ENCODE measurements at places on chromosomes 16 and 17. TPM values are rescaled to one million over a fixed set of nuclear protein-coding genes. Genes with fewer than 3 reads are reported as not detected.

The FA2H gene
- total RNA-seq: not detected

The RNF43 gene
- total RNA-seq: not detected

The BEAN1 gene
- total RNA-seq: not detected

The TUBG1 gene
- total RNA-seq: 47.6 TPM

The MPV17L gene
- not detected for total RNA-seq

The KRT222 gene
- not detected for total RNA-seq

The FBXW10B gene
- 0.26 TPM for total RNA-seq

Data from Karpas-422 (cell line).